ENCODE measurements at places on chromosomes 4 and X.

DNA sequence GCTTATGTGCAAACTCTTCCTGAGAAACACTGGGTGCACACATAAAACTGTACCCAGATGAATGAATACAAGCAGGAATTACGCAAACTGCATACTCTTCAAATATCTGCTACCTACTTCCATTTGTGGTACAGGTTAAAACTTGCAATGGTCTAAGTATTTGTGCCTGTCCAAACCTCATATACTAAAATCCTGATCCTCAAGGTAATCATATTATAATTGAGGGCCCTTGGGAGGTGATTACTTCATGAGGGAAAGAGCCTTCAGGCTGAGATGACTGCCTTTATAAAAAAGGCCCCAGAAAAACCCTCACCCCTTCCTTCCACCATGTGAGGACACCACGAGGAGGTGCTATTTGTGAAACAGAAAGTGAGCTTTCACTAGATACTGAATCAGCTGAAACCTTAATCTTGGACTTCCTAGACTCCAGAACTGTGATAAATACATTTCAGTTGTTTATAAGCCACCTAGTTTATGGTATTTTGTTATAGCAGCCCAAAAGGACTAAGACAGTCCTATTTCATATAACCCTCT, 1977.2 kb downstream of the PCDH7 start:
- DNase-seq = no peak

DNA sequence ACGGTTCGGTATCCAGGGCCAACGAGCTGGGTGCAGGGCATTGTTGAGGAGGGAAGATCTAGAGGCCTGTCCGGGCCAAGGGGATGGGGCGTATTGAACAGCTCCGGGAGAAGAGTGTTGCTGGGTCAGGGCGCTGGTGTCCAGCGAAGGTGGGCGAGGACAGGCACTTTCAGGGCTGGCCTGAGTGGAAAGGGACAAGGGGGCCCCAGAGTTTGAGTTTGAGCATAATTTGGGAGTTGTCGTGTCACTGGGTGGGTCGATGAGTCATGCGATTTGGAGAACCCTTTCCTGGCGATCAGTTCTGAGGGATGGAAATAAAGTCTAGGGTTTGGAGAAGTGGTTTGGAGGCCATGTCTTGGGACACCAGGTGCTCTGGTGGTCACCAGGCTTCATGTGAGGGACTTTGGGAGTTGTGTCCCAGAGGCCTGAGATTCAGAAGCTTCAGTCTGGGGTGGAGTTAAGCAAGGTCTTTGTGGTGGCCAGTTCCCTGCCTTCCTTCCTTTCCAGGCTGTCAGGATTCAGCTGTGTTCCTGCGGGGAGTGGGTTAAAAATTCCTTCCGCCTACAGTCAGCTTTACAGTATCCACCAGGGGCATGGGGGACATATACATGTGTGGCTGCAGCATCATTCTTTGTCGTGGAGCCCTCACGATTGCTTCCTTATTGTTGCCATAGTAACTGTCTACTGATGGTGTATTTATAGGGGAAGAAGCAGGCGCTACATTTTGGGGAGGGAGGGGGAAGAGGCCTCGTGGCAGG, 504 bp downstream of the PRRG3 start:
- peak; percentile 24 for DNase-seq

DNA sequence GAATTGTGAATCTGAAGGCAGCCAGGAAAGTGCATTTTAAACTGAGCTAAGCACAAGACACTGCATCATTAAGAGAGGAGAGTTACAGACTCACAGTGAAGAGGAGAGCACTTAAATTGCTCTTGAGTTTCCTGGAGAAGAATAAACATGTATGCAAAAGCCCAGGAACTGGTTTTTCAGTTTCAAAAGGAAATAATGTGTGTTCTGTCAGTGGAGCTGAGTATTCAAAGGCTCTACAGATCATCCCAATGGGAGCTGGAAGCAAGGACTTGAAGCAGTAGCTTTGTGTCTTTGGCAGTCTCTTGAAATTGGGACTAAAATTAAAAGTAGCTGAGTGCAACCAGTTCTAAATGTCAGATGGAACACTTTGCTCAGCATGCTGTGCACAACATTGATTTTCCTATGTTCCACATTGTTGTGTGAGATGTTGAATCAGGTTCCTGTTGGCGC, 147.5 kb upstream of the ANK2 start:
- DNase-seq = no peak

- DNase-seq = no peak
These were observed 35.3 kb downstream of the FAM13A start for GRCh38 chr4:89021684-89022083.

DNA sequence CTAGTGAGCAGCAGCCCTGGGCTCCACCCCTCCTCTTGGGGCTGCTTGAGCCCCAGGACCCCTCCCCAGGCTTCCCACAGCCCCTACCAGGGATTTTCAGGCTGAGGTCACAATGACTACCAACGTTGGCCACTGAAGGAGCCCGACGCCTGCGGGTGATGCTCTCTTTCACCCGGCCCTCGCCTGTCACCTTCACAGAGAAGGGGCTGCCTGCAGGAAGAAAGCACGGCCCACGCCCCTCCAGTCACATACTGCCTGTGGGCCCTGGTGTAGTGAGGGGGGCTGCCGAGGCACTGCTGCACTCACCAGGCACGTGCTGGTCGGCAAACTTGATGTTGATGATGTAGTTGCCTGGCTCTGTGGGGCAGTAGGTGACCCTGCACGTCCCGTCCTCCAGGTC, 22.0 kb downstream of the FLNA start:
- DNase-seq = no peak
